ENCODE measurements at places on chromosomes 7 and 10.
A peak's percentile ranks its signal among the peaks of the same experiment; 100 is the strongest.

DNA sequence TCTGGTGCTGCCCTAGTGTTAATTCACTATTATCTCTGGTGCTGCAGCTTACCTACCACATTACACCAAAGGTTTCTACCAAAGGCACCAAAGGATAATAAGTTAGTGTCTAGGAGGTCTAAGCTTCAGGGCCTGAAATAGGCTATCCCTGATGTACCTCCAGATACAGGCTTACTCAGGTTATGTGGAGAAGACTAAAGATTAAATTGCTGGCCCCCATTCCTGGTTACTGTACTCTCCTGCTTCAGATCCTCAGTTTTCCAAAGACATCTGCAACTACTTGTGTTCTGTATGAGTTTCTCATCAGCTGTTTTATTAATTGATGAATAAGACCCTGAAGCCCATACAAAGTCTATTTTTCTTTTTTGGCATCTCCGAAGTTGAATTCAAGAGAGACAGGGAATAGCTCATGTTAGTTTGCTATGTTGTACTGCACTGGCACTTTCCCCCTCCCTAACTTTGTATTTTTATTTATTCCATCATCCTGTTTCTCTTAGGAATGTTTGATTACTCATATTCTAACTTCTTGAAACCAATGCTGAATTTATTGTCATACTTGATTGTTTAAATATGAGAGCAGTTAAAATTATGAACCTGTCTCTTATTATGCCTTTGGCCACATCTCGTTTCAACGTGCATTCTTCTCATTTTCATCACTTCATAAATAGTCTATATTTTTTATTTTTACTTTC is 85.9 kb downstream of the PON1 start:
- DNase-seq: no peak

GRCh38 chr10:77441353-77442166 is 196.0 kb downstream of the KCNMA1 start:
- no peak for DNase-seq

DNA sequence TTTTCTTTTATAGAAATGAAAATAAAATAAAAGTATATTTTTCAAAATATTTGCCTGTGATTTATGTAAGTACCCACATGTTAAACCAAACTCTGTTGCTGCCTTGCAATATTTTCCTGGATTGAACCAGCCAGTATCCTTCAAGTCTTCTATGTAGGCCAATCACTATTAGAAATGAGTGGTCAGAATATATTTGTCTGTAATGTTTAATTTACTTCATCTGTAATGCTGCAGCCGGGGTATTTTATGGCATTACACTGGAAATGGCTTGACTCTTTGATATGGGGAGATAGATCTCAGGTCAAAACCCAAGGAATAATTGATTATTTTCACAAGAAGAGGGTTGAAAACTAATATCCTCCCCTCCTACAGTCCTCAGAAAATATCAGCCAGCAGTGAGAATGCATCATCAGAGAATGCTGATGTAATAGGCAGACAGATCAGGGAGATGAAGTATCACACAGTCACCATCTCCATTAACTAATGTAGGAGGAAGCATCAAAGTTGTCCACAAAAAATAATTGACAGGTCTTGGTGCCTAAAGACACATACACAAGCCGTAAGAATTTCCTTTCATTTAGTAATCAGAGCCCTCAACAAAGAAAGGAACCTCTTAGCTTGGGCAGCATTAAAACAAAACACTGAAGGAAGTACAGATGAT is 82.5 kb downstream of the VWDE start:
- DNase-seq: no peak

- DNase-seq: no peak
Measured at GRCh38 chr10:113447278-113447677, 105.6 kb upstream of the HABP2 start.

DNA sequence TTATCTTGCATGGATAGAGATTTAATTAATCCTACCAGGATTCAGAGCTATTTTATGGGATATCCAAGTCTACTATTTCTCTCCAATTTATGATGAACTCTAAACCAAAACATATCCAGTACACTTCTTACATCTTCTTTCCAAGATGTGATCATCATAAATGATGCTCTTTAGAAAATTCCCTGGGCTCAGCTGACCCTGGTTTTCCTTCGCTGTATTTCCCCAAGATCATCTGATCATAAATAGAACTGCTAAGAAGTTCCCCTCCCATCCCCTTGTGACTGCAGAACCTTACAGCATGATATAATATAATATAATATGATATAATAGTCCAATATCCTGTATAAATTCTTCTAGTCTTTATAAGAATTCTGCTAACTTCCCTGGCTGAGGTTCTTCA is 114.6 kb upstream of the LYZL2 start:
- no peak for DNase-seq

- no peak for DNase-seq
Measured at GRCh38 chr7:112437072-112437471, 13.2 kb upstream of the IFRD1 start.

DNA sequence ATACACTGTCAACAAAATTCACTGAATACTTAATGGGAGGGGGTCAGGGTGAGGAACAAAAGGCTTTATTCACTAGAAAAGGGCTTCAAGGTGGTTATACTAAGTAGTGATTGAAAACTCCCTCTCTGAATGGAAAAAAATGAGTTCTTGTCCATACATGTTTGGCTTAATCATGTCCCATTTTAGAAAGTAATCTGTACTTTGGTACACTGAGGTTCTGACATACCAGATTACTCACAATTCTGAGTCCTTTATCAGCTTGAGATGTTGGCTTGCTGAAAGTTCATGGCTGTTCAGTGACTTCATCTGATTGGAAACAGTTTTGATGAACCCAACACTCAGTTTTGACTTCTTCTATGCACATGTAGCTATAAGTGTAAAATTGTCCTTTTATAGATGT is 12.8 kb upstream of the NOBOX start:
- DNase-seq: no peak

DNA sequence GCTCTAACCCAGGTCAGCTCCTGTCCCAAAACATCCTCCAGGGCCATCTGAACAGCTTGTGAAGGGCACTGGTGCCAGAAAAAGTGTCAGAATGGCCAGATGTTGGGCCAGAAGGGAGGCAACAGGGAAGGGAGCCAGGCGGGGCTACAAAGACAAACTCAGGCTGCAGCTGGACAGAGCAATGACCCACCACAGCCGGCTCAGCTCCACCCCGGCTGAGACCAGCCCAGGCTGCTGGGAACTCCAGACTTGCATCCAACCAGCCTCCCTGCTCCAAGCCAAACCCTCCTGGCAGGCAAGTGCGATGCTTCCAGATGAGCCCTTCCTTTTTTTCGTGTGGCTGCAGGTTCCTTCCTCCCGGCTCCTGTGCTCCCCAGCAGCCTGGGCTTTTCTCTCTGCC is 466.9 kb downstream of the PTPRN2 start:
- DNase-seq: no peak

DNA sequence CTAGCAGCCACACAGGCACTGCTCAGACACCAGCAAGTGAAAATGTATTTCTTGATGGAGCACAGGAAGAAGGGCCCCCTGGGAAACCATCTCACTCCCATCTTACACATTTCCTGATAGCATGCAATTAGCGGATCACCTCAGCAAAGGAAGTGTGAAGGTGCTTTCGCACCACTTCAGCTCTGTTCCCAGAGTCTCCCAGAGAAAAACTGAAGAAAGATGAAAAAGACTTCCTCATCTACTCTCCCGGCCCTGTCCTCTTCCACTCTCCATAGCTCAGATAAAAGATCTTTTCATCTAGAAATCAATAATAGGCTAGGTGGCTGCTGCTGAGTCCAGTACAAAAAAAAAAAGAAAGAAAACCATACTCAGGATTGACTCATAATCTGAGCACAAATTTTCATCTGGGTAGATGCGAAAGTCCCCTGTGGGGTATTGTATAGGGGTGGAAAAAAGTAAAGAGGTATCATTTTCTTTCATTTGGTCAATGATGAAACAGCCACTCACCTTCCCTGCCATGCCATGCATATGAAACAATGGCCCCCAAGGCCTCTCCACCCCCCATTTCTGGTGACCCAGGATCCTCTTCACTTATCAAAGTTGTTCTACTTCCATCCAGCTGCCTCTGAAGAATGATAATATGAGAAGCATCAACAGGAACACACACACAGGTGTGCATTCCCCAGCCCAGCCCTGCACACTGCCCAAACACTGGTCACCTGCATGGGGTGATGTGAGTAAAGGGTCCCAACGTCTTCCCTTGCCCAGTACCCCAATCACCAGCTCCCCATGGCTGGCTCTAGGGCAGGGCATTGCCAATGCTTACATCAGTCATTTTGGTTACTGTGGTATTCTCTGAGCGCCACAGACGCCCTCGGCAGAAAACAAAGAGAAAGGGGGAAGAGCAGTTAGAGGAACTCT is 48.8 kb upstream of the DGKI start:
- DNase-seq: no peak

- DNase-seq: no peak
Measured at GRCh38 chr7:107746006-107746405, 2.1 kb downstream of the CBLL1 start.

- DNase-seq: peak; percentile 72
Measured at GRCh38 chr7:38368191-38368605, 94.8 kb upstream of the TARP start.

GRCh38 chr7:156668130-156668741 is 27.7 kb downstream of the RNF32 start:
- no peak for DNase-seq

DNA sequence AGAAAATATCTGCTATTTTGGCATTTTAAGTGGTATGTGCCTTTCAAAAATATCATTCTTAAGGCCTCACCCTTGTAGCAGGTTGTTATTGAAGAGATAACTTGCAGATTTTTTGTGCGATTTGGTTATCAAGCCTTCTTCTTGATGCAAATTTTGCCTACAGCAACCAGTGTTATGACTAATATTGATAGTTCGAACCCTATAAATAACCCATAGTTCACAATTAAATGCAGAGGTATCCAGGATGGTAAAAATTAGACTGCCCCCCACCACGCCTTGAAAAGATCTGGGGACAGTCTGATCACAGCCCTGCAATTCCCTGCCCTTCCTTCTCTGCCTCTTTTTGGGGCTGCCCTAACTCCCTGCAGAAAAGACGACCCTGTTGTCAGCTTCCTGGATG is 28.4 kb upstream of the RAPGEF5 start:
- DNase-seq: no peak

GRCh38 chr7:127907110-127908040 is 123.9 kb downstream of the LRRC4 start:
- DNase-seq: no peak

DNA sequence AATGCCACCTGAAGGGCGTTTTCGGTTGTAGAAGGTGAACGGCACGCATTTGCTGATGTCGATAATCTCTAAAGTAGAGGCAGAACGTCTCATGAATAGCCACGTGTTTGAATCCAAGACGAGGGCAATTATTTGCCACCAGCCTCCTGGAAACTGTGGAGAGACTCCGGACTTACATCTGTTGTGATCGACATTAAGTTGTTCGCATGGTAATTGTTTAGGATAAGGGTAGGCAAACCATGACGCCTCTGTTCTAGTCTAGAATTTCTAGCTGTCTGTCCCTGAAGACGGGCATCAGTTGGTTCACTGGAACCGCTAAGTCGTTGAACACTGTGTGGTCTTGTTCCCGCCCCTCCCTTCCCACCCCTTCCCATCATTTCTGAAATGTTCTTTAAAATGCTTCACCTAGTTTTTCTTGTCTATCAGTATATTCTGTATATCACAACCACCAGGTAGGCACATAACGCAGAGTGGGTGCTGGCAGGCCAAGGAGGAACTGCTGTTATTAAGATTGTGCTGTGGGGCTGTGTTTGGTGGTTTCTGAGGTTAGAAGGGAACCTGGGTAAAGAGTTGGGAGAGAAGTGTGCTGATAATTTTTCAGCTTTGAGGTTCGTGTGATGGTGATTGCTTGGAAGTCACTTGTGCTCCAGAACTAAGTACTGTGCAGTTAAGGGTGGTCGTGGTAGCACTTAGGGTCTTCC is 1.2 kb downstream of the UBE3C start:
- no peak for DNase-seq

DNA sequence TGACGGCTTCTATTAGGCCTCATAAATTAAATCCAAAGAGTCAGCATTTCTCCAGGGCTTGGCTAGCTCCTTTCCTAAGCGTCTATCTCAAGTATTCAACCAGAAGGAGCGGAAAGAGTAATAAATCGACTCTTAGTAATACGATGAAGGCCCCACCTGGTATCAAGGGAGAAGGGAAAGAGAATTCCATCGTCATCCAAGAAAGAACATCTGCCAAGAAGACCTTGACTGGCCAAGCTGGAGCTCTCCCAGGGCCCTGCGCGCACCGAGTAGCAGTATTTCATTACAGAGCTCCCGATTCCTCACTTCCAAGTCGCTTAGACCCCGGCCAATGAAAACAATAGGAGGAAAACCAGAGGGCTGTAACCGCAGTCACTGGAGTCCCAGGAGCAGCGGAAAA is 178.0 kb upstream of the FRMD4A start:
- no peak for DNase-seq

- no peak for DNase-seq
Measured at GRCh38 chr7:38942431-38943051, 33.5 kb upstream of the VPS41 start.

- DNase-seq: peak; percentile 91
Measured at GRCh38 chr10:119080521-119081259, at the start of gene EIF3A. Gene EIF3A (minus strand): TSS chr10:119080817. CDS start chr10:119080676, 141 bp downstream.

Measured in activated T-cell treated with anti-CD3 and anti-CD28 coated beads for 24 hours (primary cell).